Uterine smooth muscle cell (primary cell): ENCODE measurements at places on chromosomes 1 and 21. TPM values are rescaled to one million over a fixed set of nuclear protein-coding genes. Genes with fewer than 3 reads are reported as not detected.

The NR1I3 gene
- not detected in 2 replicates for total RNA-seq

The CELA2B gene
- total RNA-seq, result not detected in 2 replicates

The EEIG2 gene
- 20.0 and 27.8 TPM in 2 replicates for total RNA-seq

The YRDC gene
- total RNA-seq, result 19.6 and 22.8 TPM in 2 replicates

The TNFRSF14 gene
- total RNA-seq, result 16.5 and 35.4 TPM in 2 replicates

The S100A7 gene
- not detected in 2 replicates for total RNA-seq

The SHISA4 gene
- total RNA-seq, result 6.9 and 21.4 TPM in 2 replicates

The ERO1B gene
- total RNA-seq, result 3.1 and 16.1 TPM in 2 replicates

The IL24 gene
- 2.9 and 3.1 TPM in 2 replicates for total RNA-seq

The NECAP2 gene
- 71.4 and 76.7 TPM in 2 replicates for total RNA-seq

The FBXO2 gene
- 0.22 and 1.2 TPM in 2 replicates for total RNA-seq

The HDAC1 gene
- 68.2 and 88.9 TPM in 2 replicates for total RNA-seq

The ZNF644 gene
- total RNA-seq, result 63.0 and 64.7 TPM in 2 replicates

The GORAB gene
- total RNA-seq, result 19.7 and 23.7 TPM in 2 replicates

The NFIA gene
- total RNA-seq, result 2.8 and 3.9 TPM in 2 replicates
